ENCODE measurements at places on chromosomes 7 and 10.
A peak's percentile ranks its signal among the peaks of the same experiment; 100 is the strongest.

DNA sequence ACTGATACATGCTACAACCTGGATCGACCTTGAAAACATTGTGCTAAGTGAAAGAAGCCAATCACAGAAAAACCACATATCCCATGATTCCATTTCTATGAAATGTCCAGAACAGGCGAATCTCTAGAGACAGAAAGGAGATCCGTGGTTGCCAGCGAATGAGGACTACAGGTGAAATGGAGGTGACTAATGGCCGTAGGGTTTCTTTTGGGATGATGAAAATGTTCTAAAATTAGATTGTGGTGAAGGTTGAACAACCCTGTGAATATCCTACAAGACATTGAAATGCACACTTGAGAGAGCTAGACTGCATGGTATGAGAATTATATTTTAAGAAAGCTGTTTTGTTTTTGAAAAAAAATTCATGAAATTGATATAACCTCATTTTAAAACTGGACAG, 188.5 kb upstream of the PLXNA4 start:
- DNase-seq = no peak
- H3K4me1 ChIP-seq = no peaks in the 10 kb centered on the region
- no peak overlapping the region for H3K4me3 ChIP-seq
- H3K27me3 ChIP-seq = no peaks in the 10 kb centered on the region
- no peaks in the 10 kb centered on the region for H3K36me3 ChIP-seq

DNA sequence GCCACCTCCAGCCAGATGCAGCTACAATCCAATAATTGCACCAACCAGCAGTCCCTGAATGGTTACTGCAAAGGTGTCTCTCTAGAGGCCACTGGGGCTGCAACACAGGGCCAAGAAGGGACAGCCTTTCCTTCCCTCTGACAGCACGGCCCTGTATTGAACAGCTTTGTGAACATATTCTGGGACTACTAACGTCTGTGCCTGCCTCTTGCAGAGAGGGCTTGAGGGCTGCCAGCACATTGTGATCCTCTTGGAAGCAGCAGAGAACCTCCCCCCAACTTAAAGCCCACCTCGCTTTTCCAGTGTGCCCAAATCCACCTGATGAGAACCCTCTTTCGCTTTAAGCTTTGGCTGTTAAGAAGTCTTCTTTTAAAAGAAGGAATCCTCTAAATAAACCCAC, 415.9 kb downstream of the RPS24 start:
- H3K4me3 ChIP-seq = no peak overlapping the region
- H3K27me3 ChIP-seq = no peaks in the 10 kb centered on the region
- H3K36me3 ChIP-seq = no peaks in the 10 kb centered on the region
- peaks cover 4% of the 10 kb centered on the region for H3K4me1 ChIP-seq
- DNase-seq = no peak

GRCh38 chr7:139094596-139094995, 14.9 kb downstream of the ZC3HAV1 start:
- no peak overlapping the region for H3K4me3 ChIP-seq
- H3K4me1 ChIP-seq = peaks cover 28% of the 10 kb centered on the region
- H3K36me3 ChIP-seq = no peaks in the 10 kb centered on the region
- DNase-seq = peak; percentile 23

DNA sequence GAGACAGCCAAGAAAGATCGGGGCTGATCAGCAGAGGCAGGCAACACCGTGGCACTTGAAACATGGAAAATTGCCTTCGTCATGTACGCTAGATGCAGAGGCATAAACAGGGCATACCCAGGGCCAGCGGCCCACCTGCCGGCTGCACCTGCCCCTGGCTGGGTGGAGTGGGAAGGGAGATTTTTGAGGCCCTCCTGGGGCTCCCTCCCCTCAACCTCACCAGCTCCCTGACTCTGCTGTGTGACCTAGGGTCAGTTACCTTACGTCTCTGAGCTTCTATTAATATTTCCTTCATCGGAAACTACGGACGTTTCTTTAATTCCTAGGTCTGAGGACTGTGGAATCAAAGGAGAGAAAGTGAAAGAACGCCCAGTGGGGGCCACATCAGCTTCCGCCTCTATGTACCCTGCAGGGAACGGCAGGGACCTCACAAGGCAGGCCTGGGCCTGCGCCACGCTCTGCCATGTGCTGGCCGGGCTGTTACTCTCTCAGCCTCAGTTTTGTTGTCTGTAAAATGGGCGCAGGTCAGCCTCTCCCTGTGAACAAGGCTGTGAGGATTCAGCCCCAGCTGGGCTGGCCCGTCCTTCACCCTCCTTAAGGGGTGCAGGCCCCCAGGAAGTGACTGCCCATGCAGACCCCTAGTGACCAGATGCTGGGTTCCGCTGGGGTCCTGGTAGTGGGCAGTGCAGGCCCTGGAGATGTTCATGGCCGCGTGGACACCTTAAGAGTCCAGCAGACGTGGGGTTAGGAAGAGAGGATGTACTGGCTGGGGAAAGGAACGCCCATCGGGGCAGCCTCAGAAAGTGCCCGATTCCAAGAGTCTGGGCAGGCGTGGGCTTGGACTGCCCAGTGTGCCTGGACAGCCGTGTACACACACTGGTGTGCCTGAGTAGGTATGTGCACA, 22.7 kb downstream of the ELFN1 start:
- DNase-seq = no peak
- H3K27me3 ChIP-seq = no peaks in the 10 kb centered on the region
- no peak overlapping the region for H3K27ac ChIP-seq
- no peaks in the 10 kb centered on the region for H3K36me3 ChIP-seq
- no peak overlapping the region for H3K4me3 ChIP-seq

- H3K27ac ChIP-seq = no peak overlapping the region
- H3K4me3 ChIP-seq = peak overlapping the region; percentile 29
- H3K4me1 ChIP-seq = peaks cover 9% of the 10 kb centered on the region
- H3K36me3 ChIP-seq = no peaks in the 10 kb centered on the region
Measured at GRCh38 chr7:91263384-91264045, 718 bp upstream of the FZD1 start.
